Activated gamma-delta T cell treated with Interleukin-2 at 50 U/mL for 16 hours (primary cell): ENCODE measurements at places on chromosomes 4 and X.

GRCh38 chrX:20197641-20198210 is 56.1 kb upstream of the EIF1AX start:
- DNase-seq, result no peak

DNA sequence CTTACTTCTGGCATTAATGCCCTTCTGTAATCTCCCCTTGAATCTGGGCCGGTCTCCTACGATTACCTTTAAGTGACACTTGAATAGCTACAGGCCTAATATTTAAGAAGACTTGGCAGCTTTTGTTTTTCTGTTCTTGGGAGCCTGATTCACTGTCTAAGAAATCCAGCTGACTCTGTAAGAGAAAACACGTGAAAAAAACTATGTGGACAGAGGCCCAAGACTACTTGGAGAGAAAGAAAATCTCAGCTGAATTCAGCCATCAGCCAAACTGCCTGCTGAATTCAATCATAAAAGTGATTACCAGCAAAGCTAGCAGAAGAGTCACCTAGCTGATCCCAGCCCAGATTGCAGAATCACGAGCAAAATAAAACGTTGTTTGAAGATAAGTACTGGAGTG is 521.2 kb downstream of the MID1IP1 start:
- DNase-seq, result no peak

DNA sequence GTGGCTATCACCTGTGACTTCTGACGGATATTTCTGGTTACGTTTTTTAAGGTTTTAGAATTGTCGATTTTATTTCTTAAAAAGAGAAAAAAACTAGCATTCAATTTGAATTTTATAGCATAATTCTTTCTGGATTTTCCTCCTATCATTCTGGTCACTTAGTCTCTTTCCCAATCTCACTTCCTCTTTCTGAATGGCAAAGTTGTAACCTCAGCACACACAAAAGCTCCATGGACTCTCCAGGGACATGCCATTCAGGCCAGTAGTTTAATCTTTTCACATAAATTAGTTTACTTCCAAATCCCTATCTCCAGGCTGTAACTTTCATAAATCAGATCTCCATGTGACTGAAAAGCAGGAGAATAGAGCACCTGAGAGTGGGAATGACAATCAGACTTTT is 110.7 kb downstream of the ARAP2 start:
- DNase-seq, result no peak

DNA sequence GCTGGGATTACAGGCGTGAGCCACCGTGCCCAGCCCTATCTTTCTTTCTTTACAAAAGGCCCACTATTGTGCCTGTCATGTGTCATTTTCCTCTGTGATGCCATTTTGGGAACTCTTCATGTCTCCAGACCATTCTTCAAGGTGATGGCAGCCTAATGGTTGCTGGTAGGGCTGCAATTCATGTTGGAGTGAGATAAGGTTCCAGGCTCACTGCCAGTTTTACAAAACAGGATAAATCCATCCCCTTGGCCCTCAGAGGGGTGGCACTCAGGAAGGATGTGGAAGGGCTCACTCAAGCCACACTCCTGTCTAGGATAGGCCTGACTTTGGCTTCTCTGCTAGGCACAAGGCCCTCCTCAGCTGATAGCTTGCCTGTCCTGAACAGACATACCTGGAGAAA is 3.8 kb downstream of the TCEAL9 start:
- DNase-seq, result no peak
